Muscle of arm (tissue), 14 donors: ENCODE measurements at places on chromosomes 6 and 20.

- DNase-seq = no peak
Measured at GRCh38 chr6:106988664-106989063, 14.1 kb upstream of the CD24 start.

DNA sequence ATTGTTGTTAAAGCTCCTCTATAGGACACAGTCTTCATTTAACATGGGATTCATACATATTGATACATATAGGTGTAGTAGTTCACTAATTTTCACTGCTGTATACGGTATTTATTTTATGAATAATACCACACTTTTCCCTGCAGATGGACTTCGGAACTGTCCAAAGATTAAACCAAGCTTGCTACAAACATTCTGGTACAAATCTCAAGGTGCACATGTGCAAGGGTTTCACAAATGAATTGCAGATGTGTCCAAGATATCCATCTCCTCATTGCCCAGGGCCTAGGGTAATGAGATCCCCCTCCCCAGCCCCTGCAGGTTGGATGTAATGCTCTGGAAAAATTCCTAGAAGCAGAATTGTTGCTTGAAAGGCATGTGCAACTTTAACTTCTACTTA is 31.4 kb downstream of the DTNBP1 start:
- no peak for DNase-seq

GRCh38 chr20:41229259-41229658 is 88.3 kb downstream of the ZHX3 start:
- no peak for DNase-seq

- no peak for DNase-seq
Measured at GRCh38 chr6:90497411-90497810, 89.5 kb downstream of the MAP3K7 start.

- no peak for DNase-seq
Measured at GRCh38 chr6:143845033-143845432, 1.9 kb downstream of the LTV1 start.

- DNase-seq = no peak
Measured at GRCh38 chr6:939526-940252, 246.8 kb upstream of the EXOC2 start.

DNA sequence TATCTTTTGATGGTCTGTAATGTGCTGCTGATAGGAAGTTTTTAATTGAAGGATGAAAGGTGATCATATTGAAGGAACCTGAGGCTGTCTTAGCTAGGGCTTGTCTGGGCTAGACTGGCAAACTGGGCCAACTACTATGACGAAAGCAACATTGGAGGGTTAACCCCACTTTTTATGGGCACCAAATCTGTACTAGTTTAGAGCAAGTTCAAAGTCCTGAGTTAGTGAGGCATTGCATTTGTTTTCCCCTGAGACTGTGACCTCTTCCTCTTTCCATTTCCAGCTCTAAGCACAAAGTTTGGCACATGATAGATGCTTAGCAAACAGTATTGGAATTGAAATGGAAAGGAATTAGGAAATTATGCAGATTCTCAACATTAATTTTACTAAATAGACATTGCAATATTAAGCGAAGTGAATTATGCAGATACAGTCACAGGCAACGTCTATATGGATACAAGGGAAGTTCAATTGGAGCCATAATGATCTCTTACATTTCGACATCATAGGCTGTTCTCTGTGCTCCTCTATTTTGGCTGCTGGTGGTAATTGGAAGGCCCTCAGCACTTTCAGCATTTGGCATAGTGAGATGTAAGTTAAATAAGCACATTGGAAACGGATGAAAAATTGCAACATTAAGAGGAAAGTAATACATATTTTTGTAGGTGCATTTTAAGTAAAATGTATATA is 22.2 kb downstream of the CEP57L1 start:
- no peak for DNase-seq

- DNase-seq = no peak
Measured at GRCh38 chr6:3253597-3253961, 5.2 kb upstream of the PSMG4 start.

GRCh38 chr6:3811191-3811590 is 38.0 kb upstream of the FAM50B start:
- no peak for DNase-seq

GRCh38 chr6:167512696-167513375 is 187.9 kb downstream of the TTLL2 start:
- DNase-seq = no peak

GRCh38 chr6:14811775-14812428 is 434.0 kb upstream of the JARID2 start:
- DNase-seq = no peak

DNA sequence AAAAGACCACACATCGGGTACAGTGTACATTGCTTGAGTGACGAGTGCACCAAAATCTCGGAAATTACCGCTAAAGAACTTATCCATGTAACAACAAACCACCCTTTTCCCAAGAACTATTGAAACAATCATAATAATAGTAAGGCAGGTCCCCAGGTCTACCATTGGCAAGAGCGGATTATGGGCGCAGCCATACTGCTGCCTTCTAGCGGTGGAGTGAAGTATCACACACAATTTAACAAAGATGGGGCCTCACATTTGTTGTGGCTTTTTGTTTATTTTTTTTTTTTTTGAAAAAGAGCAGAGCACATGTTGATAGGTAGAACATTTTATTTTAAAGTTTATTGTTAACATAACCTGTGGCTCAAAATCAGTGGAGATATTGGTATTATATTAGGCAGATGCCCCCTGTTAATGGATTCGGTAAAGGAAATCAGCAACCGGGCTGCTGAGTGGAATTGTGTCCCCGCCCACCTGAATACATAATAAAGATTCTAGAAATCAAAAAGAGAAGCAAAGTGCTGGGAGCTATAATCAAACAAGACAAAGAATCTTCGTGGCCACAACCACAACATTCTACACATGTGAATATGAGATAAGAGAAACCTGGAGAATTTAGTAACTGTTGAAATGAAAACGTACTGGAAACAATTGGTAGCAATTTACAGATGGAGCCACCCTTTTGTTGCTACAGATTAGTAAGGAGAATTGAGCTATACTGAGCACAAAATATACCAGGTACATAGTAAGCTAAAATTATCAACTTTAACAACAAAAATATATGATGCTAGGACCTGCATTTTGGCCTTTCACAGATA is 94.2 kb upstream of the EXOC2 start:
- no peak for DNase-seq

GRCh38 chr20:40583636-40584035 is 105.4 kb downstream of the MAFB start:
- no peak for DNase-seq

GRCh38 chr20:52379723-52380336 is 188.3 kb upstream of the ZFP64 start:
- peak; percentile 28 for DNase-seq

DNA sequence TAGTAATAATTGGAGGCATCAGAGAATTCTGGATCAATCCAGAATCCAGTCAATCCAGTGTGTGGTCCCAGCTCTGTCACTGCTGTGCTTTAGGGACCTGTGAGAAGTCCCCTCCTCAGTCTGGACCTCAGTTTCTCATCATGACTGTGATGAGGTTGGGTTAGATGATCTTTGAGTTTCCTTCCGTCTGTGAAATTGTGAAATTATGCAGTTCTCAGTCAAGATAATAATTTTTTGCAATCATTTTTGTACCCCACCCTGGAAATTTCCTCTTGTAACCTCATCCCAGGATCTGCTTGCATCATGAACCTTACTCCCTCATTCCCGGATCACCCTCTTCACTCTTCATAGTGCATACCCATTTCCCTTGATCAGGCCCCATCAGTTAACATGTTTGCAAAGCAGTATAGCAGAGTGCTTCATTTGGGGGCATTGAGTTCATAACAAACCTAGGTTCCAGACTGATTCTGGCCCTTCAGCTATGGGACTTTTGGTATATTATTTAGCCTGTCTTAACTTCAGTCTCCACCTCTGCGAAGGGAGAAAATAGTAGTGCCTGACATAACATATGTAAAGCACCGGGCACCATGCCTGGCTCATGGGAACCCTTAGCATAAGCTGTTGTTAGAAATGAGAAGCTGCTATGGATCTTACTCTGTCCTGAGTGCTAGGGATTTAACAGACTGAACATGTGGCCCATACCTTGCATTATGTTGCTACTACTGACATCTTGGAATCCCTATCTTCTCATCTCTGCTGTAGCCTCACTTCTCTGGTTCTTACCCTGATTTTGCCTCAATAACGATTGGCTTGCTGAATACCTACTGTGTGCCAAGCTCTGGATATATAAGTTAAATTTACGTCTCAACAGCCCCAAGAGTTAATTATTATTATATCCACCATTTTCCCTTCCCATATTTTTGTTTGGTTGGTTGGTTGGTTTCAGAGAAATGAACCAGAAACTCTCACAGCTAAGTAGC is 1.3 kb downstream of the ZNF76 start:
- no peak for DNase-seq

GRCh38 chr6:79506251-79506650 is 31.0 kb downstream of the LCA5 start:
- no peak for DNase-seq

DNA sequence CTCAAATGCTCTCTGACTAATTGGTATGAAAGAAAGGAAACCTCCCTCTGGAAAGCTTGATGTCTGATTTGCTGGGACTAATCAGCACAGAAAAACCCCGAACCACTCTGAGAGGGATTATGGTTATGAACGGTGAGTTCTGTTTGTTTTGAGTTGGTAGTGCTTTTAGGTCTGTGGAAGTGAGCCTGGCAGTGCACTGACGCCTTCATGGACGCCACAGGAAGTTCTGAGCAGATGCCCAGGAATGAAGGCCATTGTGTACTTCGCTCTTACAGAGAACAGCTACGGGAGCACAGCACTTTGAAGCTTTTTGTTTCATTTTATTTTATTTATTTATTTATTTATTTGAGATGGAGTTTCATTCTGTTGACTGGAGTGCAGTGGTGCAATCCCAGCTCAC is 754.1 kb downstream of the QKI start:
- DNase-seq = no peak

DNA sequence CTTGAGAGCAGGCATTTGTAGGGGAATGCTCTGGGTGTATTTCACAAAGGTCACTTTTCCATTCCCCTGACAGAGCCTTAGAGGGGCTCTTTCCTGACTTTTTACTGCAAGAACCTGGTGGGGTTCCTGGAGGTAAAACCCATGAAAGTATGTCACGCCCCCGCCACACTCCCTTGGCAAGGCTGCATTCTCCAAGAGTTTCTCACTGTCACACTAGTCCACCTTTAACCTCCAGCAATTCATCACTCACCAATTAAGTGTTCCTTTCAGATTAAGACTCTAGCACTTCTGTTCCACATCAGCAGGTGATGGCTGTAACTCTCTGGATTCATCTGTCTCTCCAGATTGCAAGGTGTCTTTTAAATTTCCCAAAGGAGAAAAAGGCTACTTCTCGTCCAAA is 32.7 kb upstream of the NKX2-4 start:
- no peak for DNase-seq

GRCh38 chr20:12966468-12967085 is 42.2 kb upstream of the SPTLC3 start:
- DNase-seq = peak; percentile 15

- no peak for DNase-seq
Measured at GRCh38 chr6:111503660-111504059, 20.6 kb upstream of the REV3L start.

GRCh38 chr6:157804448-157805327 is 18.4 kb upstream of the SNX9 start:
- DNase-seq = no peak

DNA sequence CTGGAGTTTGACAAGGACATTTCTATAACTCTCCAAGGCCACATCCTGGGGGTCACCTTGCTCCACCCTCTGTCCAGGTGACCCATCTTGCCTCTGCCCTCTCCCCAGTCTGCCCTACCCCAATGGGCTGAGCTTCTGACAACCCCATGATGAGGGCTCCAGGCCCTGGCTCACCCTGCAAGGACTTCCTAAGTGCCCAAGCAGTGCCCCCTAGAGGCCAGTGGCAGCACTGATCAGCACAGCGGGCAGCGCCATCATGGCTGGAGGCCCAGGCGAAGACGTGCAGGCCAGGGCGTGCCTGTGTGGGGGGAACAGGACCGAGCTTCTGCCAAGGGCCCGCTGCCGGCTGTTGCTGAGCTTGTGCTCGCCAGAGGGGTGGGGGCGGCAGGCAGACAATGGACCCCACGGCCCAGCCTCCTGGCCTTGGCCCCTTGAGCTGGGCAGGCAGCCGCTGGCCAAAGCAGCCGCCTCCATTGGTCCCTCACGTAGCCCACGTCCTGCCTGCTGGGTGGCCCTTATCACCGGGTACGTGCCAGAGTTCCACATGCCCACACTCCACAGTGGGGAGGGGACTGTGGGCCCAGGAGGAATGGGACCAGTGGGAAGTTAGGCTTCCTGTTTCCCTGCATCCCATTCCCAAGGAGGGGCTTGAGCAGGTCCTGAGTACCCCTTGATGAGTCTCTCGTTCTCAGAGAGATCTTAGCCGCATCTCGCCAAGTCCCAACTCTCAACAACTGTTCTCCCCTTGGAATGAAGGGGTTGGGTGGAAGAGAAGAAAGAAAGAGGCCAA is 64.3 kb downstream of the MRPL14 start:
- DNase-seq = no peak

- DNase-seq = no peak
Measured at GRCh38 chr6:114390176-114390575, 47.4 kb upstream of the HS3ST5 start.

DNA sequence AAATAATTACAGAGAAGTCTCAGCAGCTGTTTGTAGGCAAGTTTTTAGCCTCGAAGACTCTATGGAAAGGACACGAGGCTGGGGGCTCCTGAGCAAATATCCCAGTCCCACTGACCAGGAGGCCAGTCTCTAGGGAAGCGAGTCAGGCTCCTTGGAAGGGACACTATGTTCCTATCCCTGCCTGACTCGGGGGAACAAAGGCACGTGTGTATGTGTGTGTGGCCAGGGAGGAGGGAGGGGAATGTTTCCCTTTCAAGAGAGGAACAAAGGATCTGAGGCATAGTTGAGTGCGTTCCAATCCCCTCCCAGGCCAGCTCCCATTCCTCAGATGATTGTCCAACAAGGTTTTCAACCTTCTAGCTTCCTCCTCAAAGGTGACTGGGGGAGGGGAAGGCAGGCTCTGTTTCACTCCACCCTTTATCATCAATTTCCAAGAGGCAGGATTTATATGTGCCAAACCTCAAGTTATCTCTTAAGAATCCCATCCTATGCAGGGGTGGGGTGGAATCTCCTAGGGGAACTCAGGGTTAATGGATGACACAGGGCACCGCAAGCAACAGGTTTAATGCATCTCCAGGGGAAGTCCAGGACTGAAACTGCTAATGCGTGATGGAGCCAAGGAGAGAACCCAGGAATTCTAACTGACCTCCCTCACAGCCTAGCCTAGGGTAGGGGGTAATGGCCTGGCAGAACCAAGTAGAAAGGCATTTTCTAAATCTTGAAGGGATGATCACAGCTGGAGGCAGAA is 9.9 kb downstream of the BCL2L1 start:
- DNase-seq = peak; percentile 66

- DNase-seq = no peak
Measured at GRCh38 chr6:147077251-147077650, 127.0 kb upstream of the STXBP5 start.

- DNase-seq = no peak
Measured at GRCh38 chr6:45737331-45738056, 278.2 kb downstream of the CLIC5 start.

DNA sequence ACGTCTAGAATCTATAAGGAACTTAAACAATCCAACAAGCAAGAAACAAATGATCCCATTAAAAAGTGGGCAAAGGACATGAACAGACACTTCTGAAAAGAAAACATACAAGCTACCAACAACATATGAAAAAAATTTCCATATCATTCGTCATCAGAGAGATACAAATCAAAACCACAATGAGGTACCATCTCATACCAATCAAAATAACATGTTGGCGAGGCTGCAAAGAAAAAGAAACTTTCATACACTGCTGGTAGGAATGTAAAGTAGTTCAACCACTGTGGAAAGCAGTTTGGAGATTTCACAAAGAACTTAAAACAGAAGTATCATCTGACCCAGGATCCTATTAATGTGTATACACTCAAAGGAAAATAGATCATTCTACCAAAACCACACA is 243.9 kb upstream of the RUNX2 start:
- DNase-seq = no peak
